ENCODE measurements at places on chromosomes 12 and 14. TPM values are rescaled to one million over a fixed set of nuclear protein-coding genes. Genes with fewer than 3 reads are reported as not detected.

Gene PNN
- 48.7 TPM for total RNA-seq

Gene KLRG1
- total RNA-seq, result 0.32 TPM

Gene SIX1
- total RNA-seq, result not detected

Gene B3GNT4
- 1.2 TPM for total RNA-seq

Gene TAS2R10
- total RNA-seq, result not detected

Gene CCND2
- total RNA-seq, result 386 TPM

Gene GLIPR1L1
- not detected for total RNA-seq

Gene PLEKHG7
- total RNA-seq, result not detected

Gene GLT8D2
- 3.2 TPM for total RNA-seq

Gene TPPP2
- not detected for total RNA-seq

Gene DLGAP5
- 41.5 TPM for total RNA-seq

Gene DEPDC4
- total RNA-seq, result 2.5 TPM

Gene BEST3
- total RNA-seq, result 0.03 TPM

Gene SLC25A21
- total RNA-seq, result 0.24 TPM

Gene HOXC9
- total RNA-seq, result 4.3 TPM

Gene C12orf42
- total RNA-seq, result 0.07 TPM

Gene SLC10A1
- total RNA-seq, result not detected

Gene ASB2
- not detected for total RNA-seq

Gene VRK1
- total RNA-seq, result 47.2 TPM

Gene CCDC184
- 1.4 TPM for total RNA-seq

Gene CLECL1
- not detected for total RNA-seq

Gene TNS2
- total RNA-seq, result 4.3 TPM

Gene KRT2
- total RNA-seq, result not detected

Gene CD27
- total RNA-seq, result not detected

Gene KLRC1
- total RNA-seq, result not detected

Gene SOCS2
- total RNA-seq, result 18.1 TPM

Gene EPYC
- not detected for total RNA-seq

Gene MYH7
- not detected for total RNA-seq

Gene ZNF839
- total RNA-seq, result 10.2 TPM

Gene HOXC11
- 6.3 TPM for total RNA-seq

Gene ASIC1
- total RNA-seq, result 4.3 TPM

Gene CCNT1
- 23.8 TPM for total RNA-seq

Gene KCNC2
- total RNA-seq, result not detected

Gene PPP1CC
- 143 TPM for total RNA-seq

Gene STX2
- total RNA-seq, result 21.3 TPM

Gene BMP4
- total RNA-seq, result 8.6 TPM

Gene GLI1
- total RNA-seq, result 3.8 TPM

Gene BHLHE41
- total RNA-seq, result 0.14 TPM

Gene TPH2
- total RNA-seq, result not detected

Gene GPRC5D
- total RNA-seq, result not detected

Gene DAO
- total RNA-seq, result not detected

Gene PXN
- 321 TPM for total RNA-seq

Gene DPY19L2
- total RNA-seq, result 2.8 TPM

Gene STYK1
- 3.7 TPM for total RNA-seq

Gene E2F7
- total RNA-seq, result 20.8 TPM

Gene SPIC
- not detected for total RNA-seq

Gene GPD1
- 0.14 TPM for total RNA-seq

Gene FGD4
- 13.9 TPM for total RNA-seq

Gene FAIM2
- total RNA-seq, result not detected

Gene SLC25A47
- total RNA-seq, result not detected

Gene ESR2
- total RNA-seq, result 0.10 TPM

Gene ACSM4
- not detected for total RNA-seq

Gene DPPA3
- not detected for total RNA-seq

Gene RDH5
- 1.4 TPM for total RNA-seq
